ENCODE measurements at places on chromosomes 5 and 9.

DNA sequence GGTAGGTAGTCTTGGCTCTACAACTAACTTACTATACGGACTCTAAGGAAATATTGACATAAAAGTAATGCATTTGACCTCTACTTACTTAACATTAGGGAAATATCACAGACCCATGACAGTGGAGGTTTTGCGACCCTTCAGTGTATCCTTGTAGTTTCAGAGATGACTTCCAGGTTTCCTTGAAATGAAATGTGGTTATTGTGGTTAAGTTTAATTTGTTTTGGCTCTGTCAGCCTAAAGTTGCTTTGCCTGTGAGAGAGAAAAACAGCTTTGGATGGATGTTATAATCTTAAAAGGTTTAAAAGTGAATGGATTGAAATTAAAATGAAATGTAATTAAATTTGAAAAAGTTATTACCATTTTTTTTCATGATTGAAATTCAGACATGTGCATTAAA is 42.9 kb downstream of the LRRTM2 start:
- DNase-seq = no peak

GRCh38 chr5:115324021-115324420 is 27.6 kb upstream of the CCDC112 start:
- no peak for DNase-seq

- DNase-seq = peak; percentile 10
These were observed 201.5 kb downstream of the FRMD3 start for GRCh38 chr9:83336706-83337105.

DNA sequence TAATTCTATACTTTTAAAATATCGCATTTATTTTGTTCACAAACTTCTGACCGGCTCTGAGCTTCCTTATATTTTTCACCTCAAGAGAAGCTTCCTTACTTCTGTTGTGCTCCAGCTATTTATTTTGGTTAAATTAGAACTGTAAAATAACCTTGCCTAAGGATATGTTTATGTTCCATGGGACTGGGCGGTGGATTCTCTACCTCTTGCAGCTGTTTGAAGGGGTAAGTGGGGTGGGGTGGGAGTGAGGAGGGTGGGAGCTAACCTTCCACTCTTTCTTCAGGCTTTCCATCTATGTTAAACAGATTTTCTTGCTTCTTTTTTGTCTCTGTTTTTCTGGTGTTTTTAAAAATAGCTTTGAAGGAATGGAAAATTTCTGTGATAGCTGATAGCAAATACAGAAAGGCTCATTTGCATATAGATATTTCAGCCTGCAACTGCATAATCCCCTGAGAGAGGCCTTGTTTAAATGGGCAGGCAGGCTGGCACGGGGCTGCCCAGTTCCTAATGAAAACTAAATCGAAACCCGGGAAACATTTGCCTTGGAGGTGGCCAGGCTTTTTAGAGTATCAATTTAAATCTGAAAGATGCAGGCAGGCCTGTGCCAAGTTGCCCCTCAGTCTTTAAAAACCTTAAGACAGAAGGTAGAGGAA is 122.1 kb upstream of the DMAC1 start:
- DNase-seq = peak; percentile 85

DNA sequence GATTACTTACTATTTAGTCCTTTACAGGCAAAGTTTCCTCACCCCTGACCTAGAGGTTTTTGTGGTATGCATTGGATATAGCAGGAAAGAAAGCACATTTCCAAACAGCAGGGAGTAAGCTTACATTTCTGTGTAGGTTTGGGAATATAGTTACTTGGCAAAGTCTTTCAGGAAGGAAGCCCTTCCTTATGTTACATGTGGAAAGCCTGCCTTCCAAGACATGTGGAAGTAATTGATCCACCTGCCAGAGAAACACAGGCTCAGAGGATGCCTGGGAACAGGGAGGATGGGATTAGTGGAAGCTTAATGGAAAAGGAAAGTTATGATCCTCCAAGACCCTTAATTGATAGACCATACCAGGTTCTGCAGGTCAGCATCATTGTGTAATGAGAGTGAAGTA is 87.3 kb upstream of the PPP1R2B start:
- no peak for DNase-seq

- no peak for DNase-seq
These were observed 24.9 kb downstream of the HK3 start for GRCh38 chr5:176874198-176874780.

DNA sequence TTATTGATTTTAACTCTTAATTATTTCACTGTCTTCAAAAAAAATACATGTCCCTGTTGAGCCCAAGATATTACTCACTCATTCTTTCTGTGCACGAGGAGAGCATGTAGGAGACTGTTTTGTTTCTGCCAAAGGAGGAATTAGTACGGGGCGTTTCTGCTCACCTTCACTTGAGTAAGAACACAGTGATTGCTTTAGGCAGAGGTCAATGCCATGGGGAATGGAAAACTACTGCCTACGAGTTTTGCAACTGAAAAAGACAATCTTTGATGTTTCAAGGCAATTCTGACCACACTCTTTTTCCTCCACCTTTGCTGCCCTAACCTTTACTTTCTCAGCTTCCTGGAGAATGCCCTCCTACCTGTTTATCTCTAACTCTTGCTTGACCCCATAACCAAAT is 109.4 kb downstream of the CCDC192 start:
- no peak for DNase-seq

DNA sequence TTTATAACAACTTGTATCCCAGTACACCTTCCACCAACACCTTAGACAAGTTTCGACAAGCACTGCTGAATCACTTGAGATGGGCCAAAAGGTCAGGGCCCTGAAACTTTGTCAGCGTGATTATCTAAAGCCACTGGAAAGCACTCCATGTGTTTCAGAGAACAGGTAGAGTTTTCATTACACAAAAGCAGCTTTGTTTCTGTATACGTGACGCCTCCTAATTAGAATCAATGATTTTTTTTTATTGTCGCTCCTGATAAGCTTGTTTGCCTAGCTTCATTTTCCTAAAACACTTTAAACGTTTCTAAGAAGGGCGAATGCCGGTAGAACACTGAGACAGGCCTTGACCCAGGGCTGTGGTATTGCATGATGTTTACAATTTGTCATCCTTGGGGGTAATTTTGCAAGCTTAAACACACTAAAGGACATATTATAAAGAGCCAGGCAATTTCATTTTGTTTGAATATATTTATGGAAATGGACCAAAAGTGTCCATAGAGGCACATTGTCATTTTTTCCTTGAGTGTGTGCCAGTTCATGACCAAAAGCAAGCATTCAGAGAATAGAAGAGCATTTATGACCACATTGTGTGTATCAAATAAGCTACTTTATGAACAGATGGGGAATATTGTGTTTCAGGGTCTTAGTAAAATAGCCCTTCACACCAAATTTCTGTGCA is 193.6 kb downstream of the GLIS3 start:
- DNase-seq = peak; percentile 93
